ENCODE measurements at places on chromosomes 12 and 14.

DNA sequence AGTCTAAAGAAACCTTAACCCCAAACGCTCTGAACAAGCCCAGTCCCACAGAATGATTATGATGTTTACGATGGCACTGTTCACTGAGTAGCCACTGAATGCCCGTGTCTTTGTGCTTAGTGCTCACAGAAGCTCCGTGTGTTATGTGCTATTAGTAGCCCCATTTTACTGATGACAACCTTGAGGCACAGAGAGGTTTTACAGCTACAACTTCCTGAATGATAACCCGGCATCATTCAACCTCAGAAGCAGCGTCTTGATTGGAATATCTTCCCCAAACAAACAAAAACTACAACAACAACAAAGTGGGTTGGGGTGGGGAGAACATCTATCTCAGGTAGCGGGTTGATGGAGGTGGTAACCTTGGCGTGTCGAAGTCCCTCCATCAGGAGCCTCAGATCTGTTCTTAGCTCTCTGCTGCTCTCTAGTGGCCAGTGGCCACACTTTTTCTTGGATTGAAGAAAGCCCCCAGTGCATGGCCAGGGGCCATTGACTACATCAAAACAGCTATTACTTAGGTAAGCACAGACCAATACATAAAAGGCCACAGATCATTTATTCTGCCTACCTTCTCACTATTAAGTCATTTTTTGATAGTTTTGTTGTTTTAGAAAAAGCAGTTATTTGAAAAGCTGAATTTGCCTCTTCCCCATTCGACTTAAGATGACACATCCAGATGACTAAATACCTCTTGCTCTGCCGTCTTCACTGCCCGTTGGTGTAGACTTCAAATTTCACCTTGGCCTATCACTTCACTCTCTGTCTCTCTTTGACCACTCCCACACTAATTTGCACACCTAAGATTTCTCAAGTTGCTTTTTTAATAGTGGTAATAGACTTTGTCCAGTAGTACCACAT, 376.9 kb downstream of the GALC start:
- no peak for DNase-seq

DNA sequence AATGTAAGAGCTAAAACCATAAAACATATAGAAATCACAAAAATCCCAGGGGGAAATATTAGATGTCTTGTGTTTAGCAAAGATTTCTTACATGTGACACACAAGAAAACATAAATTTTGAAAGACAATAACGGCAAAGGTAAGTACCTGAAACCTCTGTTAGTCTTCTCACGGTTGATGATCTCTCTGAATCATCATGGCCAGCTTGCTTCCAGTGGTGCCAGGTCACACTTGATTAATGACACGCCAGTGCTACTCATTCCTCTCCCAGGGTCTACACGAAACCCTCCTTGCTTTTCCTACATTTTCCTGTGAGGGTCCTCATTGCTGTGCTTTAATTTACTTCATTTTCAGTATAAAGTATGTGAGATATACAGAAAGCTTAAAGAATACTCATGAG, 114.4 kb upstream of the PARP11 start:
- no peak for DNase-seq

DNA sequence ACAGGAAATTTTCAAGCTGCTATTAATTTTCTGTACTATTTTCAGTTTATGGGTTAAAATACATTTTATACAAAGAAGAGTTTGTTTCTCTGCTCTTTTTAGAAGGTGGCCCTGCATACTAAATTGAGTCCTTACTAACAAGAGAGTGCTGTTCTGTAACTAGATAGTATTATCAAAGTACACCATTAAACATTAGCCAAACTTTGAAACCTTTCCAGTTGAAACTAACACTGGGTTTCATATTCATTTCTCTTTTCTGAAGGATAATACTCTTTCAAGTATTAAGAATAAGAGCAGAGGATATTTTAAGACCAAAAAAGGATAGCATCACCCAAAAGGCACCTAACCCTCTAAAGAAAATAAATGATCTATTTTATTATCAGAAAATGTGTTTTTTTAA, 47.2 kb downstream of the PEBP1 start:
- no peak for DNase-seq

- DNase-seq: no peak
These were observed 67.7 kb downstream of the EPS8 start for GRCh38 chr12:15721316-15722115.

- DNase-seq: no peak
These were observed 147.6 kb downstream of the DPF3 start for GRCh38 chr14:72745991-72746980.

GRCh38 chr14:47270715-47271114, 404.7 kb downstream of the MDGA2 start:
- no peak for DNase-seq

DNA sequence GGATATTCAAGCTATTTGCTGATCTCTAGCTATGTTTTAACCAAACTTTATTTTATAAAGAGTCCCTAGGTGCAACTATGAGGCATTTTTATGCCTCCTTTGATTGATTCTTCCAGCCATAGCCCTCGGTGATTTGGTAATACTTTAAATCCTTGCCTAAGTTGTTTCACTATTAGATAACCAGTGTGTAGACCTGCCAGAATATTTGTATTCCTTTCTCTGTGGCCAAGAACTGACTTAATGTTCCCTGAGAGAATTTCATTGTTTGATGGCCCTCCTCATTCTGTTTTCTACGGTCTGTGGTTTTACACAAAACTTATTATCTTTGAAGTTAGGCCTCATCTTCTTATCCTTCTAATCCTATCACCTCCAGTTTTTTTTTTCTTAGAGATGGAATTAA, 109.7 kb upstream of the MDGA2 start:
- no peak for DNase-seq

- DNase-seq: no peak
These were observed 67.6 kb downstream of the AACS start for GRCh38 chr12:125132698-125133400.

GRCh38 chr14:34175574-34175973, 224.7 kb upstream of the EGLN3 start:
- no peak for DNase-seq

DNA sequence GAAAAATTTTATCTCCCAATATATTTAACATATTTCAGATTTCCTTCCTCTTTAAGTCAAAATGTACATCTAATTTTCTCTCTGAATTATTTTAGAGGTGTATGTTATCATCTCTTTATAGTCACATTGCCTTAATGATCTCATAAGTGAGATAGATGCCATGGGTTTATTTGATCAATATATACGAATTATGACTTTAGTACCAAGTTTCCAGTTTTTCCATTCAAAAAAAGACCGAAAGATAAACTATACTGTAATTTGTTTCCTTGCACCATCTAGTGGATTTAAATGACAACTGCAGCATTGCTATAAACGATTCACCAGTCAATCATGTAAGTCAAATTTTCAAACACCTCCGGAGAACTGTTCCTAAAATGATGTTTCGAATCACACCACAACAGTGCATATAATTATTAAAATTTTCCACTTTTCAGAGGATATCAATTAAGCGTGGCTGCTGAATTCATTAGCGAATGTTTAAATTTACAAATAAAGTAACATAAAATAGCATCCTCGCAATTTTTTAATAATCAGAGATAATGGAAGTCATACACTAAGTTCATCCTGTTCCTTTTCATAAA, 419 bp upstream of the ATXN7L3B start:
- DNase-seq: no peak

DNA sequence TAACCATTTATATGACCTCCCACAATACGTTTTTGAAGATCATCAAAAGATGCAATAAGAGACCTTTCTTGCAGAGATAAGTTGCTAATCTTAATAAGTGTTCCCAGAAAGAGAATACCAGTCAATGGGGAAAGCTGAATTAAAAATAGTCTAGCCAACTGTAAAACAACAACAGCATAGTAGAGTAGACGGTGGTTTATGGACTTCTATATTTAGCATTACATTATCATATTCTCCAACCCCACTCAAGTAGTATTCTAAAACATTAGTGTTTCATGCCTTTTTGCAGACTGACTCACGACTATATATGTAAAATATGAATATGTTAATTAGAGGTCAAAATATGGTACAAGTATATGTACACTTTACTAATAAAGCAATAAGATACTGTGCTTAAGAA, 218.9 kb downstream of the MED13L start:
- DNase-seq: no peak

DNA sequence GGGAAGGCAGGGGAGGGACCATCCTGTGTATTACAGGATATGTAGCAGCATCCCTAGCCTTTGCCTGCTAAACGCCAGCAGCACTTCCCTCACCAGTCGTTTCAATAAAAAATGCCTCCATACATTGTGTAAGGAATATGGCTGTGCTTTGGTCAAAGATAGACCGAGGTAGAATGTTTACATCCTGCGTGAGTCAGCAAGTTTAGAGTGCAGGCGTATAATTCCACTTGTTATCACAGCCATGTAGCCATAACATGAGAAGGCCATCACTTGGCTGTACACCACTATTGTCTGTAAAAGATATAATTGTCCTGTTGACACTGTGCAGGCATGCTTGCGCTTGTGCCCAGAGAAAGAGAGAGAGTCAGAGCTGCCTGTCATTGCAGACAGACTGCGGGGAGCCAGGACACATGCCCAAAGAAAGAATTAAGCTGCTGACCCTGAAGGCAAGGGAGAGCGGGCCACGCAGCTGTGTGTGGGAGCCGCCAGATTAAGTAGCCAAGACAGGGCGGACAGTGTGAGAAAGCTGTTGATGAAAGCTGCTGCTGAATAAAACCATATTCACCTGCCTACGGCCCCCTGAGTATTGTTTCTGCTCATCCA, 68.4 kb downstream of the CRACR2A start:
- no peak for DNase-seq

DNA sequence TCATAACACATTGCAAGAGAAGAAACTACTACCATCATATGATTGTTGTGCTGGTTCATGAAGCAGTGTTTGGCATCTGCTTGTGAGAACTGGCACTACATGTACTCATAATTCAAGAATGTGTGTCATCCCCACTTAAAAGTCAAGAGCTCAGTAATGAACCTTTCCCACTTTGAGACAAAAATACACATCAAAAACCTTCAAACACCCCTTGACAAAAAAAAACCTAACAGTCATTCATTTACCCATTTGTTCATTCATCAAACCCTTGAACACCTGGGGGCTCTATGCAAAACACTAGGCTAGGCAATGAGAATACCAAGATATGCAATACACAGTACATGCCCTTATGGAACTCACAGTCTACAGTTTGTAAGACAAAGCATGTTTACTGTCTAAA, 40.0 kb downstream of the KIF21A start:
- no peak for DNase-seq

DNA sequence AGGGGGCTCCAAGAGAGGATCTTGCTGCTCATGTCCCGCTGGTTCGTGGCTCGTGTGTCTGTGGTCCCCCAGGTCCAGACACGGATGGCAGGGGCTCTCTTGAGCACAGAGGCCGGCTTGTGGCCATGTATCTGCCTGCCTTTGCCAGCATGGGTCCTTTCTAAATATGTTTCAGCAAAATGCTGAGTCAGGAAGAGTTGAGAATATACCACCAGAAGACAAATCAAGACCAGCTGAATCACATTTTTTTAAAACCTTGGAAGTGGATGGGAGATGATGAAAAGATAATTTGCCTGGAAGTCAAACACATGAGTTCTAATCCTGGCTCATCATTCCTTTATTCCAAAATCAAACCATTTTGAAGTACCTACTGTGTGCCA, 58.0 kb downstream of the NUAK1 start:
- no peak for DNase-seq

DNA sequence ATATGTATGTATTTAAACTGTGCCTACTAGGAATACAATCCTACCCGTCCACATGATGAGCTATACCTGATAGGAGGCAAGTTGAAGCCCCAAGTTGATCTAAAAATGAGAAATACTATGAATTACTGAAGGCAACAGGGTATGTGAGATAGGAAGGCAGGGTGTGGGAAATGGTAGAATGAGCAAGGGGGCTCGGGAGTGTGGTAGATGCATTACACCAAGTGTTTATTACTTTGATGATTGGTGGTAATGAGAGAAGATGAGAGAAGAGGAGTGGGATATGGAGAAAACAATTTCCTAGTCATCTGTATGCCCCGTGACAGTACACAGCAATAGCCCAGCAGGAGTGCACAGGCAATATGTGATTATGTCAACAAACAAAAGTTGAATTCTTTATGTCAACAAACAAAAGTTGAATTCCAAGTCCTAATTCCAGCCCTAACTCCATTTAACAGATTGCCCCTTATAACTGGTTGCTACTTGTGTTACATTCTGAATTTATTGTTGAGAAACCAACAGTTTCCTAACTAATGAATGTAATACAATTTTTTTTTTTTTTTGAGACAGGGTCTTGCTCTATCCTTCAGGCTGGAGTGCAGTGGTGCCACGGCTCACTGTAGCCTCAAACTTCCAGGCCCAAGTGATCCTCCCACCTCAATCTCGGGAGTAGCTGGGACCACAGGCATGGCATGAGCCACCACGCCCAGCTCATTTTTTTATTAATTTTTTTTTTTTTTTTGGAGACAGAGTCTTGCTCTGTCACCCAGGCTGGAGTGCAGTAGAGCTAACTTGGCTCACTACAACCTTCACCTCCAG, 2.5 kb downstream of the LPCAT3 start:
- DNase-seq: no peak

- no peak for DNase-seq
These were observed 108.5 kb downstream of the SCARB1 start for GRCh38 chr12:124754949-124755800.

- DNase-seq: no peak
These were observed 23.2 kb downstream of the RAP1B start for GRCh38 chr12:68633614-68634558.
